ENCODE measurements at places on chromosomes 5 and 9.

DNA sequence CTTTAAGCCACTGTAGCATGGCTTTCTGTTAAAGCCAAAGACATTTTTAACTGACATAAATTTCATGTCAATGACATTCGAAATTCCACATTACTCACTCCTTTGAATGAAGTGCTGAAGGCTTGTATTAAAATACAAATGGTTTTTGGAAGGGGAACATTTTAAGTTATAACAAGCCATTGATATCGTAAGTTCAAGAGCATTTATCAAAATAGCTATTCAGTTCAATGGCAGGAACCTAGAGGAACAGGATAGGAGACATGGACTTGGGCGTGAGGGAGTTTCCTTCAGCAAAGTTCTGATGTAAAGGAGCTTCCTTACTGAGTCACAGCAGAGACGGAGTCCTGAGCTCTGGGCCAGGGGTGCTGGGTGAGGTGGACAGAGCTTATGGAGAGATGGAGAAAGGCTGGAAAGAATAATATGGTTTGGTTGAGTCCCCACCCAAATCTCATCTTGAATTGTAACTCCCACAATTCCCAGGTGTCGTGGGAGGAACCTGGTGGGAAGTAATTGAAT is 631.8 kb downstream of the BNC2 start:
- no peak for DNase-seq

- no peak for DNase-seq
Measured at GRCh38 chr9:14058325-14058688, 255.6 kb downstream of the NFIB start.

GRCh38 chr9:86175223-86175622 is 75.9 kb upstream of the GOLM1 start:
- no peak for DNase-seq

- DNase-seq = no peak
Measured at GRCh38 chr5:142315096-142315900, 9.5 kb downstream of the SPRY4 start.

DNA sequence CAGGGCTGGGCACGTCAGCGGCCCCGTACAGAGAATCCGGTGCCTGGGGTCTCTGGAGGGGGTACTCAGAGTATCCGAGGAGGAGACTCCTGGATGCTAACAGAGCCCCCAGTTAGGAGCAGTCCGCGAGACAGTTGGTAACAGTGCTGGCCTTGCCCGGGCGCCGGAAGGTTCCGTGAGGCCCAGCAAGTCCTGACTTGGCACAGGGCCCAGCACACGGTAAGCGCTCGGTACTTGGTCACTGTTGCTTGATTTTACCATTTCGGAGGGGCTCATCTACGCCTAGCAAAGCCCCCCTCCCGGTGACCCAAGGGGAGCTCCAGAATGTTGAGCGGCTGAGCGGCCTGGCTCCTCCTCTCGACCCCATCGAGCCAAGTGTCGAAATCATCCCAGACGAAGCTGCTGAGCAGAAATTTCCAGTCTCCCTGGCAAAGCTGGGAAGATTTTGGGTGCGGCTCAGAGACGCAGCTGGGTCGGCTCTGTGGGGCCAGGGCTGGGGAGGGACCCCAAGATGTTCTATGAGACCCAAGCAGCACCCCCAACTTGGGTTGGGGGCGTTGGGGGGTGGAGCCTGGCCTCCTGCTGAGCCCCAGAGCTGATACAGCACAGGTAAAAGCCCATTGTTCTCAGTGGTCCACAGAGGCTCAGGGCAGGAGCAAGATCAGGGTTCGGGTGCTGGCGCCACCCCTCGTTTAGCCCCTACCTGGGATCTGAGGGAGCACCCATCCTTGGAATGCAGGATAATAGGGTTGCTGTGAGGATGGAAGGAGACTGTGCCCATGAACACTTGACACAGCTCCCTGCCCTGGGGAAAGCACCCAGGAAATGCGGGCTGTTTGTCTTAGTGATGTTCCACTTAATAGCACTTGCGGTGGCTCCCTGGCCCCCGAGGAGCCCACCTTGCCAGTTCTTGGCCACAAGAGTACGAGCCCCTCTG is 137.2 kb downstream of the C9orf50 start:
- no peak for DNase-seq

GRCh38 chr5:94967525-94967924 is 317.4 kb downstream of the MCTP1 start:
- no peak for DNase-seq

- no peak for DNase-seq
Measured at GRCh38 chr9:123630233-123630632, 274.2 kb downstream of the CRB2 start.

DNA sequence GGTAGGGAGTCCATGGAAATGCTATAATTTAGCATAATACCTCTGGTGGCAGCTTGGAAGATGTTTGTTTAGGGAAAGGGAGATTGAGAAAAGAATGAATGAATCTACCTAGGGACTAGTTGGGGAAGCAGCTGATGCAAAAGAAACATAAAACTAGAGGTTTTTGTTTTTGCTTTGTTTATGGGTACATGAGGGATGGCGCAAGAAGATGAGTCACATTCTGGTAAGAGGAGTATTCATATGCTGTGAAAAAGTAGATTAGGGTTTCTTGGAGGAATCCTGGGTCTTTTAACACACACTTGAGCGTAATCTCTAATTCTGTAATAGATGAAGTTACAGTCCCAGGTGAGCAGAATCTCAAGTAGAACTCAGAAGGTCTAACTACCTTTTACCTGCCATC is 17.1 kb downstream of the C9orf43 start:
- DNase-seq = no peak

GRCh38 chr5:141846031-141846430 is 32.2 kb downstream of the PCDH1 start:
- no peak for DNase-seq

DNA sequence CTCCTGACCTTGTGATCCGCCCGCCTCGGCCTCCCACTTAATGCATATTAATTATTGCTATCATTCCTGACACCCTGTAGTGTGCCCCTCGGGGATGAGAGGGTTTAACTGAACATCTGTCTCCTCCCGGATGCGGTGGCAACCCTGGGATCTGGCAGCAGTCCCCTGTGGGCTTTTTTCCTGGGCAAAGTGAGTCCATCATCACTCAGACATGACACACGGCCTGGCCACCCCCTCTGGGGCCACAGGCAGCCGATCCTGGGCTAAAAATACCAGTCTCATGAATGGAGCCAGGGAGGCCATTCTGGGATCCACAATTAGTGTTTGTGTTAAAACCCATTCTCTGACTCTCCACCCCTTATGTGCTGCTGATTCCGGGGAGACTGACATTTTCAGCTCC is 161.2 kb downstream of the RGS3 start:
- DNase-seq = no peak

DNA sequence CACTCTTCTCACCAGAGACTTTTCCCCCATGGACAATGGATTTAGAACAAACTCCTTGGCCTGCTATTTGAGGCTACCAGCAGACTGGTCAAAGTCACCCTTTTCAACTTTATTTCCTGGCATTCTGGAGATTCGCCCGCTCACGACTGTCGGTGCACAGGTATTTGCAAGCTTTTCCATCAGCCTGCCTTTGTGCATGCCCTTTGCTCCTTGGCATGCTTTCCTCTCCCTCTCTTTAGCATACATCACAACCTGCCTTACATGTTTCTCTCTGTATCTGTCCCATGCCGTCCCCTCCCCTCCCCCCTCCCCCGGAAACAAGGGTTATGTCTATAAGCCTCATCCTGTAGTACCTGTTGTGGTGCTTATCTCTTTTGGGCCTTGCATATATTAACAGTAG is 257.1 kb downstream of the AOPEP start:
- no peak for DNase-seq

- no peak for DNase-seq
Measured at GRCh38 chr9:87382900-87383299, 114.8 kb upstream of the DAPK1 start.

- no peak for DNase-seq
Measured at GRCh38 chr5:163509291-163509951, 4.0 kb downstream of the MAT2B start.

DNA sequence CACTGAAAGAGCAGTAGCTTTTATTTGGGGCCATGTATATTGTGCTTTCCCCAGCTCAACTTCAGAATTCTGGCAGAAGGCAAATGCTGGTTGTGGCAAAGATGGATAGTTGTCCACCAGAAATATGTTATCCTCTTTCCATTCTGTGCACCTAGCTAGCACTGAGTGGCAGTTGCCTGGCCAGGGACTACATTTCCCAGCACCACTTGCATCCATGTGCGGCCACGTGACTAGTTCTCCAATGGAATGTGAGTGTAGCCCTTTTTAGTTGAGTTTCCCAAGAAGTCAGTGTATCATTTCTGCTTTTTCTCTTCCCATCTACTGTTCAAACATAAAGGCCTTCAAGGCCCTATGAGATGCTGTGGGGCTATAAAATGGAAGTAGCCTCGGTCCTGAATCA is 354.0 kb upstream of the CLINT1 start:
- DNase-seq = no peak

DNA sequence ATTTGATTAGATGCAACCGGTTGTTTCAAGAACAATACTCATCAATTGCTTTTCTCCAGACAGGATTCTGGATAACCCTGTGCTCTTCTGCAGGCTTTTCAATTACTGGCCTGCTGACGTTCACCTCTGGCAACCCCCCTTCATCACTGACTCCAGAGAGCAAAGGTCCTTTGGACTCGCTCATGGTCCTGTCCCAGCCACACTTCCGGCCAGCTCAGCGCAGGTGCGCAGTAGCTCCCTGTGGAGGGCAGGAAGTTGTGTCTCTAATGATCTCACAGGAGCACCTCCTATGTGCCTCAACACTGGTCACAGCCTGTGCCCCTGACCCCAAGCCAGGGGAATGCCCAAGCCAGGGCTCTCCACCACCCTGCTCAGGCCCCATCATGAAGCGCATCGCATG is 44.0 kb downstream of the OLFM1 start:
- no peak for DNase-seq

GRCh38 chr5:90345684-90346083 is 63.9 kb downstream of the CETN3 start:
- no peak for DNase-seq

DNA sequence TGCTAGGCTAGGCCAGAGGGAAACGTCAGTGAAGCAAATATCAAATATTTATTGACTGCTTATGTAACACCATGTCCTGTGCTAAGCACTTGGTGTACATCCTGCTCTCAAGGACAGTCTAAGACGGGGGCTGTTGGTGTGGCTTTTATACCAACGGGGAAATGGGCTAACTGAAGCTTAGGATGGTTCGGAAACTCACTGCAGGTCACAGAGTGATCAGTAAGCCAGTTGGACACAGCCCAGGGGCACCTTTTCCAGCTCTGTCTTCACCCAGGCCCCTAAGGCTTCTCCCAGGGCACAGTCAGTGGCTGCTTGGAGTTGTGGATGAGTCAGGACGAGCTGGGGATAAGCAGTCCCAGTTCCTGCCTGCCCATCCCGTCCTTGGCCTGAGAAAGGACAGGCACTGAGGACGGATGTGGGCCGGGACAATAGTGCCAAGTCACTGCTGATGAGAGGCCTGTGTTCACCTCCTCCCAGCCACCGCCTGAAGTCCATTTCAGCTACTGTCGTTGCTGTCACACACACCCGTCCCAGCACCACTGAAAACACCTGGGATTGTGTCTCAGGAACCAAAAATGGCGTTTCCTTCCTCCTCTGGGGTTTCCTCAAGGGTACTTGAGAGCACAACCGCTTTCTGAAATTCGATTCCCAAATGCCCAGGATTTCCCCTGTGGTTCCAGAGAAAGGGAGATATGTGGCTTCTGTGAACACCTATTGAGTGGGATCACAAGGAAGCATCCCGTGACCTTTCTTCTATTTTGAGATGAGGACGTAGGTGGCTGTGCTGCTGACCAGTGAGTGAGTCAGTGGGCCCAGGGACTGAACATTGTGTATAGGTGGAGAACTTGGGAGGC is 17.5 kb upstream of the SPRY4 start:
- DNase-seq = no peak

DNA sequence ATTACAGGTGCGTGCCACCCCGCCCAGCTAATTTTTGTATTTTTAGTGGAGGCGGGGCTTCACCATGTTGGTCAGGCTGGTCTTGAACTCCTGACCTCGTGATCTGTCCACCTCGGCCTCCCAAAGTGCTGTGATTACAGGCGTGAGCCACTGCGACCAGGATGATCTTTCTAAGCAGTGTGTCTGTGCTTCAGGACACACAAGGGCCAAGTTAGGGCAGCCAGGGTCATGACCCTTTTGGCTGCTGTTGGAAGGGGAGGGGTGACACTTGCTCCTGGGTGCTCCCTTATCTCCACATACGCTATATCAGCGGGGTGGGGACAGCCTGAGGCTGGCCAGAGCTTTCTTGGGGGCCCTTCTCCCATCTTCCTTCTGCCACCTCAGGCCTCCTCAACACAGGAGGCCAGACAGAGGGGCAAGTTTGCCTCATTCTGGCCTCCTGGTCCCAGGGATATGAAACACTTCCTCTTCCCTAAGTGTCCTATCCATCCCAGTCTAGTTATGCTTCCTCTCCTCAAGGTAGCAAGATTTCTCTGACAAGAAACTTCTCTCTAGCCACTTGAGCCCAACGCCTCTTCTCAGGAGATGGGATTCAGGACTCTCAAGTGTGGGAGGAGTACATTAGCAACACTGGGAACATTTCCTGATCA is 1.9 kb upstream of the ZNF79 start:
- DNase-seq = no peak

DNA sequence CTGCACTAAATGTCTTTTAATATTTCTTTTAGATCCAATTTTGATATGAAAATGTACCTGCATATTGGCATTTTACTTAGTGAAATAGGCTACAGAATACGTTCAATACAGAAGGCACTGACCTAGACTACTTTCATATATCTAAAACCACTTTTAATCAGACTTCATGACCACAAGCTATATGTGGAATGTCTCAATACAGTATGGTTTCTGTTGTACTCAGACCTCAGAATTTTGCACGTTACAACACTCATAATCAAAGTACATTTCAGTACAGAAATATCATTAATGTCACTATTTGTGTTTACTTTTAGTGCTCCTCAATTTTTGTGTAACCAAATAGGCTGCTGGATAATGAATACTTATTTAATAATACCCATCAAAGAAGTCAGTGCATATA is 74.8 kb downstream of the MEF2C start:
- no peak for DNase-seq

GRCh38 chr9:33329979-33330378 is 39.7 kb downstream of the NFX1 start:
- DNase-seq = no peak

GRCh38 chr5:2688586-2688985 is 62.9 kb downstream of the IRX2 start:
- no peak for DNase-seq

DNA sequence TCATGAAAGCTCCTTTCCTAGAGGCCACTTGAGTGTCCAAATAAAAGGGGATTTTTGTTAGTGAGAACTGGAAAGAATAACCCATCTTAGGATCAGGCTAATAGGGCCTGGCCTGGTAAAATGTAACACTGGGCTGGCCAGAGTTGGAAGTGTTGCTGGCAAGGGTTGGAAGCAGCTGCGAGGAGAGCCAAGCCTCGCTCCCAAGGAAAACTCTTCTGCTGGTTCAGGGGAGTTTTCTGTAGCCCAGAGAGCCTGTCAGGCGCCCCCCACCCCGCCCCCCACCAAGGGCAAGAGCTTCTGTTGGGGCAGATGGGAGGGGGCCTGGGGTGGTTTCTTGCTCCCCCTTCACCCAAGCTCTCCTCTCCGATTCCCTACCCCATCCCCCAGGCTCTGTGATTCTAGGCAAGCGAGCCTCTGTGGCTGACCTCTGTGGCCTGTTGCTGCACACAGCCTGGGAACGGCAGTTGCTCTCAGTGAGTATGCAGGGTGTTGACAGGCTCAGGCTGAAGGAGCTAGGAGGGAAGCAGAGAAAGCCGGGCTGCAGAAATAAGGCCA is 547.8 kb downstream of the CCDC171 start:
- no peak for DNase-seq

Data from activated CD4-positive, CD25-positive, alpha-beta regulatory T cell treated with anti-CD3 and anti-CD28 coated beads, Interleukin-2, amount 50 U/mL, for 16 hours (primary cell).